ENCODE measurements at places on chromosomes 7 and 10.

DNA sequence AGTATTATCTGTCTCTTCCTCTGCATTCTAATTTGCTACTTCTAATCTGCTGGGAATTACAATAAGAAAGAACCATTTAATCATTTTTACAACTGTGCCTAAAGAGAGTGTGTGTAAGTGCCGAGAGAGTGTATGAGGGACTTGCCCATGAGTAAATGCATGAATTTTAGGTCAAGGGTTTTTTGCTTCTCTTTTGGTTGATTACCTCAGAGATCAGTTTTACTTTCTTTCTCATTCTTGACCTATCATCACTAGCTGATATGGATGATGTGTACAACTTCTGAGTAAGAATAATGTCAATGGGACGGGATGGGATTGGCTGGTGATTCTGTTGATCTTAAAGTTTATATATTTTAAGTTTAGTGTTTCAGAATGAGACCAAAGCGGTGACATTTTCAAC, 47.8 kb downstream of the IKZF1 start:
- no peak for DNase-seq

DNA sequence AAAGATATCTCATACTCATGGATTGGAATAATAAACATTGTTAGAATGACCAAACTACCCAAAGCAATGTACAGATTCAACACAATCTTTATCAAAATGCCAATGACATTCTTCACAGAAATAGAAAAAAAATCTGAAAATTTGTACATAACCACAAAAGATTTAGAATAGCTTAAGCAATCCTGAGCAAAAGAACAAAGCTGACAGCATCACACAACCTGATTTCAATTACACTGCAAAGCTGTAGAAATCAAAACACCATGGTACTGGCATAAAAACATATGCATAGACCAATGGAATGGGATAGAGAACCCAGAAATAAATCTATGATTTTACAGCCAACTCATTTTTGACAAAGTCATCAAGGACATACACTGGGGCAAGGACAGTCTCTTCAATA, 130.0 kb upstream of the TMEM72 start:
- no peak for DNase-seq

- DNase-seq: peak; percentile 22
Observed at GRCh38 chr10:91247360-91248111, 27.1 kb downstream of the PCGF5 start.

GRCh38 chr10:44962870-44963738, 3.5 kb downstream of the RASSF4 start:
- DNase-seq: no peak

DNA sequence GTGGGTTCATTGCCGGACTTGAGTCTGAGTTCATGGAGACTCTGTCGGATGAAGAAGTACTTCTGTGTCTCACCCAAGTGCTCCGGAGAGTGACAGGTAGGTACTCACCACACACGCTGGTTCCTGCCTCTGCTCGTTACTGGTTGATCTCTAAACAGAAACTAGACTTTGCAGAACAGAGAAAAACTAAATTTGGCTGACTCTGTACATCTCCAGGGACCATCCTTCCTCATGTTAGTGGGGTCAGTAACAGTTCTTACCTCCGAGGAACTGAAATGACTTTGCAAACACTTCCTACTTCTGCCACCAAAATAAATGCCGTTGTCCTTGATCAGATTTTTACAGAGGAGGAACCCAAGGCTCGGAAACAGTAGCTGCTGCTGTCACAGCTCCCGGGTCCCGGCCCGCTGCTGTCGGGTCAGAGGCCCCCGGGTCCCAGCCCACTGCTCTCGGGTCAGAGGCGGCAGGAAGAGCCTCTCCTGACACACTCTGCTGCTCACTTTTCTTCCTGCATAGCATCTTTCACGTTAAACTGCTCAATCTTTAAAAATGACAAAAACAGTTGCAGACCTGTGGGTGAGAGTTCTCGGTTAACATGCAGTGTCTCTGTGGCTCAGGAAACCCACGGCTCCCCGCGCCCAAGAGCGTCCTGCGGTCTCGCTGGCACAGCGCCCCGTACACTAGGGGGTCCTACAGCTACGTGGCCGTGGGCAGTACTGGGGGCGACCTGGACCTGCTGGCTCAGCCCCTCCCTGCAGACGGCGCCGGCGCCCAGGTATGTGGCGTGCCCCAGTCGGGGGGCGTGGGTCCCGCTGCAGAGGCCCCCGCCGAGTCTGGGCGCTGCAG, 4.8 kb upstream of the MTG1 start:
- no peak for DNase-seq

- no peak for DNase-seq
Observed at GRCh38 chr10:52297747-52298146, 16.3 kb upstream of the DKK1 start.

- DNase-seq: no peak
Observed at GRCh38 chr7:21923658-21924057, 22.0 kb downstream of the CDCA7L start.

DNA sequence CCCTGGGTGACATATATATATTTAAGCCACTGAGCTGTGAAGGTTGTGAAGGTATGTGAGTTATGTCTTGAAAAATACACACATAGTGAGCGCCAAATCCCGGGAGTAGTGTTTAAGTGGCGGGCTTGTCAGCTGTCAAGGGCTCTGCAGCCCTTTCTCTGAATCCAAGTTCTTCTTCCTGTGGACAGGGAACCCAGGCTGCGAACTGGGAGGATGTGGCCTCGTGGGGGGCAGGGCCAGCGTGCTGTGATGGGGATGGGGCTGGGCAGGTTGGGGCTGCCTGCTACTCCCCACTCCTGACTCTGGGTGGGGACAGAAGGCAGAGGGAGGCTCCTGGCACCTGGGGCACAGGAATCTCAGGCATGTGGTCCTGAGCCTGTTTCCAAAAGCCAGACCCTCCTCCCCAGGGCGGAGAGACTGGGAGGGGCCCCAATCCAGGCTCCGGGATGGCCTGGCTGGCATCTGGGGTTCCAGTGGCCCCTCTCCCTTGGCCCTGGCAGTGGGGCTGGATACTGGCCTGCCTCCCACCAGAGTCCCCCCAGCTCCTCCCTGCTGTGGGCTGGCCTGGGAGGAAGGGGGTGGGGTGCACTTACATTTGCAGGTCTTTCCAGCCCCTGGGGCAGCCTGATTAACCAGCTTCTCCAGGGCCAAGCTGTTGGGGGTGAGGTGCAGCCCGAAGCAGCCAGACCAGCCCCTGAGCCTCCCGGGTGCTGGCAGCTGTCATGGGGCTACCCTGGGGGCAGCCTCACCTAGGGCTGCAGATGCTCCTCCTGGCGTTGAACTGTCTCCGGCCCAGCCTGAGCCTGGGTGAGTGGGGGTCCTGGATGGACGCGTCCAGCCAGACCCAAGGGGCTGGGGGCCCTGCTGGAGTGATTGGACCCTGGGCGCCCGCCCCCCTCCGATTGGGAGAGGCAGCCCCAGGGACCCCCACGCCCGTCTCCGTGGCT, at the start of gene UPK3B:
UPK3B (plus strand) TSS at position 622 of the 947 bp plus-strand sequence; CDS start at position 723, 101 bp downstream.
- DNase-seq: no peak

DNA sequence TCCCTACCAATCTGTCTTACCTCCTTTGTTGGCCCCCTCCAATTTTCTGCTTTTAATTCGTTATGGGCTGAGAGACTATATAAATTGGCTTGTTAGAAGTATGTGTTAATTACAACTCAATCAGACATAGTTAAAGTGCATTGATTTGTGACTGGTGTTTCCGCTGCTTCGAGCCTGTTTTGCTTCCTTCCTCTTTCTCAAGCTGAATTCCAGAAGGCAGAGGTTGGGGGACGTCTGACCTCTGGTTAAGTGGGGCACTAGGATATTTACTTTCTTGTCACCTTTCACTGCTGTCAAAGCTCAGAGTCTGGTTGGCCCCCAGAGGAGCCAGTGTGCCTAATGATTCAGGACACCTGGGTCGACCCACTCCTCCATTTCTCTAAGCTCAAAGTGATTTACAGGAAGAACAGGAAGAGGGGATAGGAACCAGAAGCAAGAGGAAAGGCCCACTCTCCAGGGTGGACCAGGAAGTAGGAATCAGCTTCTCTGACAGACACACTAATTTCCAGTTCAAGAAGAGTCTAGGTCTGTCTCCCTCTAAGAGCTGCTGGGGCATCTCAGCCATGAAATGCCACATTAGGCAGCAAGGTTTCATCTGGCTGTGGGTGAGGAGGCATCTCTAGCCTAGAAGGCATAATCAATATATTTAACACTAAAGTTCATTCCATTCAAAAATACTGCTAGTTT, 397.2 kb upstream of the NPVF start:
- no peak for DNase-seq

DNA sequence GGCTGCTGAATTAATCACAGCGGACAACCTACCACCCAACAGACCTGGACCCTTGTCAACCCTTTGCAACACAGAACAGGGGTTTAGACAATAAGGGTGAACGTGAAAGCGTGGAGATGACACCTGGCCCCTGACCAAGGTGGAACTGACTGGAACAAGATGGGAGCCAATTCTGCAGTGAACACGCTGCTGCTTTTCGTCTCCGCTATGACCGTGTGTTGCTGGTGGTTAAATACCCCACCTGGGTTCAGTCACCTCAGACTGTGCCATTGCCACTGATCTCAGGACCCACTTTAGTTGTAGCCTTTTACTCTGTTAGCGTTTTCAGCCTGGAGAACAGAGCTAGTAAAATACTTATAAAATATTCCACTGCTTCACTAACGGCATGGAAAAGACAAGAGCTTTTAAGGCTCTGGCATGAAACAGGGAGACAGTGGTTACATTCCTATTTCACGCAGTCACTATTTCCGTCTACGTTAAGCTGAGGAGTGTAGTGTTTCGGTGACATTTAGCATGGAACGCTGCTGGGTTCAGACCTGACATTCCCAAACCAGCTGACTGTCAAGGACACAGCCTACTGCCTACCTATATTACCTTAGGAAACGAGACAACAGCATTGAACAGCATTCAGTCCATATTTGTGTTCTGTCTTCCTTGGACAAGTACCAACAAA, 119.5 kb upstream of the PRSS1 start:
- peak; percentile 66 for DNase-seq

- DNase-seq: no peak
Observed at GRCh38 chr10:67438605-67439304, 257.2 kb downstream of the CTNNA3 start.

DNA sequence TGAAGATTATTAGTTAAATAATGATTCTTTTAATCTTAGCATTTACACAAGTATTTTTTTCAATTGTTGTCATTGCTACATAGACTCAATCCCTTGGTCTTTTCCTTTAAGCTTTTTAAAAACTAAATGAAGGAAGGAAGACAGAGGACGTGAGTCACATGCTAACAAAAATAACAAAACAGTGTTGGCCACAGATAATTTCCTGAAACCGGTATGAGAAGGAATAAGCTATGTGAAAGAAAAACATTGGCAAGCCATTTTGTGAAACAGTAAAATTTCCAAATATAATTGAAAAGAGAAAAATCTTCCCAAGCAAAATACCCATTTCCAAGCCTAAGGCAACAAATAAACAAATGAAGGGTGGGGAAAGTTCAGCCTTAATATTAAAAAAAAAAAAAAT, 223.0 kb downstream of the AHR start:
- DNase-seq: peak; percentile 35

- no peak for DNase-seq
Observed at GRCh38 chr7:5599543-5600200, 176.0 kb upstream of the TNRC18 start.

GRCh38 chr7:83852136-83852535, 203.2 kb upstream of the SEMA3E start:
- DNase-seq: no peak

GRCh38 chr7:104386943-104387342, 58.5 kb downstream of the LHFPL3 start:
- no peak for DNase-seq

GRCh38 chr10:25393621-25394020, 218.8 kb downstream of the GPR158 start:
- no peak for DNase-seq

DNA sequence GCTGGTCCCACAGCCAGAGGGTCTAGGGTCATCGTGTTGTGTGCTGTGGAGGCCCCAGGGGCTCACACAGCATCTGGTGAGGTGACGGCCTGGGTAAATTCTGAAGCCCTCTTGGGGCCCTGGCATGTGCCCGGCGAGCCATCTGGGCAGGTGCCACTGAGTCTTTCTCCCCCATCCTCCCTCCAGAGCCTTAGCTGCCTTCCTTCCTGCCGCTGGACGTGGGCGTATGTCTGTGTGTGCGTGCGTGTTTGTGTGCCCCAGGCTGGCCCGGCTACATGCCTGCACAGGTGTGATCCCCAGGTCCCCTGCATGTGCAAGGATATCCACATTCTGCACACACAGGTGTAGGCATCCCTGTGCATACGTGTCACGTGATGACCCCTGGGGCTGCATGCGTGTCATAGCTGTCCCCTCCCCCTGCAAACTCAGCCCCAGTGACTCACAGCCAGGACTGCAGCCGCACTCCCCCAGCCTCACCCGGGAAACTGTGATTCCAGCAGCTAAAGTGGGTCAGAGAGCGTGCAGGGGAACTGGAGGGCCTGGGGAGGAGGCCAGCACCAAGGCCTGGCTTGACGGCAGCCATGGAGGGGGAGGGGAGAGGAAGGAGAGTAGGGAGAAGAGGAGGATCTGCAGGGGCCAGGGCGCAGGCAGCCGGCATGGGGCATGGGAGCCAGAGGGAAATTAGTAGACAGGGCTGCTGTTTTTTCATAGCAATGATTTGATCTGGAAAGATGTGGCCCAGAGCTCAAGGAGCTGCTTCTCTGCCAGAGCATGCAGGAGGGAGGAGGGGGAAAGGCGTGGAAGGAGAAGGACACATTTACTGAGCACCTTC, 46.4 kb downstream of the ELFN1 start:
- no peak for DNase-seq

GRCh38 chr10:79405221-79405994, 40.0 kb downstream of the ZCCHC24 start:
- no peak for DNase-seq

- no peak for DNase-seq
Observed at GRCh38 chr10:100554902-100555301, 19.2 kb downstream of the HIF1AN start.

GRCh38 chr7:82548141-82548688, 104.6 kb upstream of the CACNA2D1 start:
- DNase-seq: no peak

DNA sequence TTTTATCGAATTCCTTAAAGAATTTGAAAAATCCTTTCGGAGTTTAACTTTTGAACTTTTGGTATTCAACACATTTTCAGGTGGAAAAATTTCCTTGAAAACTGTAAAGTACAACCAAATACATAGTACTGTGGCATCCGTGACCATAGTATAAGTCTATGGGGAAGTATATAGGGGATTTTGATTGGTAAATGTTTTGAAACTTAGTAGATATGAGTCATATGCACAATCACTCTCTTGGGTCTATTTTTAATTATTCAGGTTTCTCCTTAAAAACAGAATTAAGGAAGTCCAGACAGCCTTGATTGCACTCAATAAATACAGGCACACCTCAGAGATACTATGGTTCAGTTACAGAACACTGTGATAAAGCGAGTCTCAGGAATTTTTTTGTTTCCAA, 64.2 kb downstream of the AVL9 start:
- DNase-seq: no peak

DNA sequence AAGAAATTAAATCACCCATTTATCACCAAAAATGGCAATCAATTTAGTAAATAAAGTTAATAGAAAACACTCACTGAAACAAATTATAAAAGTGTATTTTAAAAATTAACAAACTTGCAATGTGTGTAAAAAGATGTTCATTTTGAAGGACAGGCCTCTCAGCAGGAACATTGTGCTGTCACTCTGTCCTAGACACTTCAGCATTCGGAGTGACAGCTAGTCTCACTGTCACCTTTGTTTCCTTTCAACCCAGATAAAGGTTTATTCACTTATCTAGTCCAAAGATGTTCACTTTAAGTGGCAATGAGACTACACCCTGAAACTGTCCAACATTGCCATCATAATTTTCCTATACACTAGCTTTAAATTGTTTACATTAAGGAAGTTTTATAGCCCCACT, 91.9 kb upstream of the PLXDC2 start:
- no peak for DNase-seq

GRCh38 chr10:71372882-71373495, 23.7 kb upstream of the CDH23 start:
- no peak for DNase-seq

Data from AG08395 (cell line).